BE2C (cell line): ENCODE measurements at places on chromosomes 3 and 15.

- DNase-seq, result no peak
These were observed 11.5 kb downstream of the CHSY1 start for GRCh38 chr15:101240358-101240757.

DNA sequence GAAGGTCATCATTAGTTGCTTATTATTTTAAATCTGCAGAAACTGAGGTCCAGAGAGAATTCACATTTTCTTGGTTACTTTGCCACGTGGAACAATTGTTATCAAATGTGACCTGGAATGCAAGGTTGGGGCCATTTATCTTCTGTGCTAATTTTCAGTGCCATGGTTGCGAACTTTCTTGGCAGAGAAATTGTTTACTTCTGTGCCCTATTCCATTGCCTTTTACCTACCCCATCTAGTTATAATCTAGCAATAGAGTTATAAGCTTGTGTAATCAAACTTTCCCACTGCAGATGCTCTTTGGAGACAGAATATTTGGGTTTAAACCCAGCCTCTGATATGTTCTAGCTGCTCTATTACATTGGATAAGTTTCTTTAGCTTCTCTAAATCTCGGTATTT, 242.9 kb downstream of the LPP start:
- no peak for DNase-seq

DNA sequence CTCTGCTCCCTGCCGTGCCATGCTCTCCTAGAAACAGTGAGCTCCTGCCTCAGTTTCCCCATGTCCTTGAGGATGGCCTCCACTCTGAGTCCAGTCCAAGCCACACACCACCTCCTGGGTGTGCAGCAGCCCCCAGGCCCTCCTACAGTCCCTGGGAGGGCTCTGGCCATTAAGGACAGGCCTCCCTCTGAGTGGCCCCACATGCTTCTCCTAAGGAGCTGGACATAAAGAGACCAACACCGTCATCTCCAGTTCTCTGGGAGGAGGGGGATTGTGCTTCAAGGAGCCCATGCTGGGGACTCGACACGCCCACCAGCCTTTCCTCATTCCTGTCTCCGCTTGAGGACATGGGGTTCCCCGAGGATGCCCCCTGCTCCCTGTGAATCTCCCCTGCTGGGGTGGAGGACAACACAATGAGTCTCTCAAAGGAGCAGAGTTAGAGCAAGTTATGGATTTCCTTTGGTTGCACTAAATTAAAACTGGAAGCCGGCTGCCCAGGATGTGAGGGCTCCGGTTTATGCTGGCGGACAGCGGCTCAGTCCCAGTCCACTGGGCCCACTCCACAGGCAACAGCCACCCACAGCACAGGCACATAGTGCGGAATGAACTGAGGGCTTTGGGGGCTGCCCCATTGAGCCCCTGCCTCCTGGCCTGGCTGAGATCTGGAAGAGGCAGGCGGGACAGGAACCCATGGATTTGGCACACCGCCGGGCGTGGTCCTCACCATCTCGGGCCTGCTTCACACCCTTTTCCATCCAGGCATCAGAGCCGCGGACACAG, 165.6 kb upstream of the IQSEC1 start:
- DNase-seq, result no peak

GRCh38 chr15:99435877-99436541, 129.8 kb upstream of the MEF2A start:
- DNase-seq, result peak; percentile 3

DNA sequence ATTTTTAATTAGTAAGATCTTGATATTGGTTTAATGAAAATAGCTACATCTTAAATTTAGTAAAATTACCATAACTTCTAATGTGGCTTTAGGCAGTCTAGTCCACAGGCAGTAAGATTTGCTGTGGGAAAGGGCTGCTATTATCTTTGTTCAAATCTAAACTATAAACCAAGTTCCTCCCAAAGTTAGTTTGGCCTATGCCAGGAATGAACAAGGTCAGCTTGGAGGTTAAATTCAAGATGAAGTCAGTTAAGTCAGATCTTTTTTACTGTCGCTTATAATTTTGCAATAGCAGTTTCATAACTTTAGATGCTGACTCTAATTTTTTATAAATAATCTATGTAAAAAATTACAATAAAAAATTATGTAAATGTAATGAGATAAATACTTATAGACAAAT, 1016.9 kb upstream of the ALCAM start:
- DNase-seq, result no peak

DNA sequence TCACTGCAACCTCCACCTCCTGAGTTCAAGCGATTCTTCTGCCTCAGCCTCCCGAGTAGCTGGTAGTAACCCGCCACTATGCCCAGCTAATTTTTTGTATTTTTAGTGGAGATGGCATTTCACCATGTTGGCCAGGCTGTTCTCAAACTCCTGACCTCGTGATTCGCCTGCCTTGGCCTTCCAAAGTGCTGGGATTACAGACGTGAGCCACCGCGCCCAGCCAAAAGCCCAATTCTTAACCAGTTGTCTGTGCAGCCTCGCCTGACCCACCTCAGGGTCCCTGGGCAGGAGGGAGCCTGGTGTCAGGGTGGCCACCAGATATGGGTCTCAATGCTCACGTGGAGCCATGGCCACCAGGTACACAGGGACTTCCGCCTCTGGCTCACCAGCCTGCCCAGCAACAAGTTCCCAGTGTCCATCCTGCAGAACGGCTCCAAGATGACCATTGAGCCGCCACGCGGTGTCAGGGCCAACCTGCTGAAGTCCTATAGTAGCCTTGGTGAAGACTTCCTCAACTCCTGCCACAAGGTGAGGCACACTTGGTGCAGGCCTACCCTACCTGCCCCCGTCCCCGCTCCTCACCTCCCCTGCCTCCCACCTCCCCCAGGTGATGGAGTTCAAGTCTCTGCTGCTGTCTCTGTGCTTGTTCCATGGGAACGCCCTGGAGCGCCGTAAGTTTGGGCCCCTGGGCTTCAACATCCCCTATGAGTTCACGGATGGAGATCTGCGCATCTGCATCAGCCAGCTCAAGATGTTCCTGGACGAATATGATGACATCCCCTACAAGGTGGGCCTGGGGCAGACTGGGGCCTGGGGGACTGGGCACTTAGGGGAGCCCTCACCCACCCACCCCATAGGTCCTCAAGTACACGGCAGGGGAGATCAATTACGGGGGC, 48.6 kb downstream of the SEMA3G start:
- DNase-seq, result no peak

DNA sequence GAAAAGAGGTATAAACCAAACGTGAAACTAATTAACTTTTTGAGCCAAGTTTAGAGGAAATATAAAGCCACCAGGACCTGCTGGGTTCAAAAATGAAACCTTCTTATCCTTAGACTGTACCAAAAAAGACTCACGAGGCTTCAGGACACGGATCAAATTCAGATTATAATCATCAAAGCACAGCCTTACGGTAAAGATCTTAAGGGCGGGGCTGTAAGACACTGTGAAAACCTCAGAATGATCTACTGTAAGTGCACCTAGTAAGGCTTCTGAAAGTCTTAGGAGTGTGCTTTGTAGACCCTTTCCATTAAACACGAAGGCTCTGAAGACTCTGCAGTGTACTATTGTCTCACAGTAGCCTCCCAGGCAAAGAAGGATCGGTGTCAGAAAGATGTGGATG, 26.8 kb downstream of the TARS3 start:
- no peak for DNase-seq

DNA sequence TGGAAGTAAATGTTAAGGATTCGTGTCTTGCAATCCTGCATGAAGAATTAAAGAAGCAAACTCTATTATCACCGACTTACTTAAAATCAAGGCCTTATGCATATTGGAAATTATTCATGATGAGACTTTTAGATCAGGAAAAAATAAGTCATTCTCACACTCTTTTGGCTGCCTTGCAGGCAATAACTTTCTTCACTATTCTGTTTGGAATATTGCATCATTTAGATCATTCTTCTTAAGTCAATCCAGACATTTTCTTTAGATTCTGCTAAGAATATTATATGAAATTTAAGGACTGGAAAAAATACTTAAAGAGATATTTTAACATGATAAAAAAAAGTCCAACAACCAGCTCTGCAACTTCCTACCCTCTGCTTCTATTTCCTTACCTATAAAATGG, 245.4 kb downstream of the LRRN1 start:
- DNase-seq, result no peak

DNA sequence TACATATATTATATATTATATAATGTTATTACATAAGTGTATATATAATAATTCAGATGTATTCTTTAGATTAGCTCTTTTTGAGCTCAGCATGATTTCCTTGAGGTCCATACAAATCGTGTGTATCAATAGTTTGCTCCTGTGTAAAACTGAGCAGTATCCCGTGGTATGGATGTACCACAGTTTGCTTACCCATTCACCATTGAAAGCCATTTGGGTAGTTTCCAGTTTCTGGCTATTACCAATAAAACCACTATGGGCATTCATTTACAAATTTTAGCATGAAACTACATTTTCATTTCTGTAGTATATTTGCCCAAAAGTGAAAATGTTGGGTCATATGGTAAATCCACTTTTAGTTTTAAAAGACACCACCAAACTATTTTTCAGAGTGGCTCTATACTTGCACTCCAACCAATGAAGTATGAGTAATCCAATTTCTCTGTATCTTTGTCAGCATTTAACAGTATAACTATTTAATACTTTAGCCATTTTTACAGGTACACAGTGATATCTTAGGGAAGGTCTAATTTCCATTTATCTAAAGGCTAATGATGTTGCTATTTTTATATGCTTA, 1361.4 kb upstream of the GBE1 start:
- no peak for DNase-seq

DNA sequence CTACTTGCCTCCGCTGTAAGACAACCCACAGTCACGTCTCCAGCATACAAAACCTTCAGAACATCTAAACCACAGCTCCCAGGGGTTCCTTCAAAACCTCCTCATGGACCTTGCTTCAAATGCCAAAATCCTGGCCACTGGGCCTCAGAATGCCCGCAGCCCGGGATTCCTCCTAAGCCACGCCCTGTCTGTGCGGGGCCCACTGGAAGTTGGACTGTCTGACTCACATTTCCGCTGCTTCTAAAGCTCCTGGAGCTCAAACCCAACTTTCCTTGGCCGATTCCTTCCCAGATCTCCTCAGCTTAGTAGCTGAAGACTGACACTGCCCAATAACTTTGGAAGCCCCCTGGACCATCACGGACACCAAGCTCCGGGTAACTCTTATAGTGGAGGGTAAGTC, 17.9 kb upstream of the OR5H6 start:
- DNase-seq, result no peak

DNA sequence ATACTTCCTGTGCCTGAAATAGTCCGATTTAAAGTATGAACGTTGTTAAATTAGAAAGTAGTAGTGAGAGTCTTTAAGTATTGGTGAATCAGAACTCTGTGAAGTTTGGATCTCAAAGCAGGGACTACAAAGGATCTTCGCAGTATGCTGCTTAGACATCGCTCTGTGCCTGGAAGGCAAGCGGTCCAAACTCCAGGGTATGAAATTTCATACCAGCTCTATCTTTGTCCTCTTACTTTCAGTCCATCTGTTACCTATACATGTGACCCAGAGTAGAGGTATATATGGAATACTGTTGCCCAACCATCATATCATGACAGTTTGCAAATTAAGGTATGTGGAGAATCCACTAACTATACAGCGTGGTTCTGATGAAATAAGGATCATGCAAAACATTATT, 34.5 kb downstream of the VPS8 start:
- no peak for DNase-seq

- peak; percentile 66 for DNase-seq
These were observed 14.3 kb downstream of the TPM1 start for GRCh38 chr15:63056829-63057228.

DNA sequence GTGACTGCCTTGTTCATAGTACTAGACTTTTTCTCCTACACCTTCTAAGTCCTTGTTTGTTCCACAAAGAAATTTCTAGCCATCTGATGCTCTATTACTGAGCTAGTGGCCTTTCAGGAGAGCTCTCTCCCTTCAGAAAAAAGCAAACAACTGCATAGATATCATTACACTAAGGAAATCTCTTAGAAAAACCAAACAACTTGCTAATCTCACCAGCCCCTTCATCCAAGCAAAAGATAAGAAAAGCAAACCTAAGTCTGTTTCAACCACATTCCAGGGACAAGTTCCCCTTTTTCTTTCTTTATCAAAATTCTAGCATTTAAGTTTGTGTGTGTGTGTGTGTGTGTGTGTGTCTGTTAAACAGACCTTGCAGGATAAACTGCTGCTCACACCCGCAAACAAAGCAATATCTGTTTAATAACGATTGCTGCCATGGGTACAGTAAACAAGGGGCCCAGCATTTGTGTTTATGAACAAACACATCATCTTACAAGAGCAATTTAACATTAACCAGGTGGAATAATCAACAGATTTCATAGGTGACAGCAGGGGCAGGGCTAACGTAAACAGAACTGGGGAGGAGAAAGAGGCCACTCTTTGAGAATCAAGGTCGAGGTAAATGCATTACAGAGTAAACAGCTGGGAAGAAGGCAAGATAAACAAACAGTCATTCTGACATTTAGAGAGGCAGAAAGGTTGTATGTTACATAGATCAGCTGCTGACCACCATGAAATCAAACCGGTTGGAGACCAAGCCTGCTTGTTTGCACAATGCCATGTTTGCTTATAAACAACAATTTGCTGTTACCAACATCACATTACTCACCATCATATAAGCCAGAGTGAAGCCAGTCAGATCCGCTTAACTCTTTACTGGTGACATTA, 375.1 kb downstream of the FOXP1 start:
- no peak for DNase-seq

- no peak for DNase-seq
These were observed 259.1 kb downstream of the OPA1 start for GRCh38 chr3:193851941-193852674.

DNA sequence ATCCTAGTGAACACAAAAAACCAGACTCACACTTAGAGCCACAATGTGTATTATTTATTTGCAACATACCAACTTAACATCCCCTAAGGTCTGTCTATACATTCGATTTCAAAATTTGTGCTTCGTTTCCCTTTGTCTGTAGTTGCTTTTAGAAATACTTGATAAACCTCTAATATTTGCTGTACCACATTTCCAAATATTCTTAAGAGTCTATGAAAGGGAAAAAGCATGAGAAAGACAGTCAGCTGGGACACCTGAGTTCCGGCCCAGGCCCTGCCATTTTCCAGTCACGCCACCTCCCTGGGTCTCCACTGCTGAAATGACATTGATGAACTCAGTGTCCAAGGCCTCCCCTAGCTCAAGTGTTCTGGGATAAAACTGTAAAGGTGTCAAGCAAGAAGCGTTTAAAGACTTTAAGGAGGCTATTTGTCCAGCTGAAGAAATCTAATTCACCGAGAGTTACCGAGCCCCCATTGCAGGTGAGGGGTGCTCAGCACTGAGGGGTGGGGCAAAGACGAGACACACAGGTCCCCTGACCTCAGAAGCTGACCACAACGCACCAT, 26.6 kb downstream of the LRRC2 start:
- DNase-seq, result no peak

DNA sequence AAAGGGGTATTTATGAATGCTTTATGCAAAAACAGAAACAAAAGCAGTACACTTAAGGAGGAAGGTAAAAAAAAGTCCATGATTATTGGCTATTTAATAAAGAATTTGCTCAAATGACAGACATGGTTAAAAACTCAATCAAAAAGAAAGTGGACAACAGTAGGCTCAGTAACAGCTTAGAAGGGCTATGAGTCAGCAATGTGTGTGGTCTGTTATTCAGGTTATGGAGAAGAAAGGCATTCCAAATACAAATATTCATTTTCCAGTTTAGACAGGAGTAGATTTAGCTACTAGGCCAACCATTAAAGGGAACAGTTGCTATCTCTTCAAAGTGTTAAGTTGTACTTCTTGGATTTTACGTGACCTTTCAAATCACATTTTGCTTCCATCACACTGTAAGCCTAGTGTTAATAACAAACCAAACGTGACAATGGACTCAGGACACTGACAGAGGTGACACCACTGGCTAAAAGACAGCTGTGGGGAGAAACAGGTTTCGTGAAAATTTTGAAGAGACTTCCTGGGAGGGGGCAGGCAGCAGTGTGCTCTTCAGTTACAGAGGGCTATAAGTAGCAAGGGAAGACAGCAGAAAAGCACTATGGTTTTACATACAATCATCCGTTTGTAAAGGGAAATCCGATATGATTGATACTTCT, 41.7 kb upstream of the MYO5C start:
- no peak for DNase-seq
